G401 (cell line): ENCODE measurements at places on chromosomes 5 and 9.

DNA sequence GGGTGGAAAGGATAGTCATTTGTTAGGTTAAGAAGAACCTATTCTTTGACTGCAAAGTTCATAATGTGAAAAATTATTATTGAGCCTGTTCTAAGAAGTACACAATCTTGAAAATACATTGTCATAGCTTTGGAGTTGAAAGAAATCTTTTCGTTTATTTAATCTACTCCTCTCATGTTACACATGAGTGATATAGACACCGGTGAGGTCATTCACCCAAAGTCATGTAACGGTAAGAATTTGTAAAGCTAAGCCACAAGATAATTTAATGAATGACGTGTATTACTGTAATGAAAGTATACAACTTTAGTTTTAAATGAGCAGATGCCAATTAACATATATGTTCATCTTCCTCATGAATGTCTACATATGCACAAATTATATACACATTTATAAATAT, 284.1 kb upstream of the PDE4D start:
- DNase-seq: no peak

- no peak for DNase-seq
Measured at GRCh38 chr5:126677121-126677520, 76.4 kb downstream of the PHAX start.

GRCh38 chr5:124956471-124957029, 210.1 kb upstream of the ZNF608 start:
- DNase-seq: peak; percentile 79

GRCh38 chr9:112443200-112443599, 43.4 kb upstream of the KIAA1958 start:
- DNase-seq: peak; percentile 22

- no peak for DNase-seq
Measured at GRCh38 chr5:26869781-26870180, 168.6 kb downstream of the CDH9 start.

DNA sequence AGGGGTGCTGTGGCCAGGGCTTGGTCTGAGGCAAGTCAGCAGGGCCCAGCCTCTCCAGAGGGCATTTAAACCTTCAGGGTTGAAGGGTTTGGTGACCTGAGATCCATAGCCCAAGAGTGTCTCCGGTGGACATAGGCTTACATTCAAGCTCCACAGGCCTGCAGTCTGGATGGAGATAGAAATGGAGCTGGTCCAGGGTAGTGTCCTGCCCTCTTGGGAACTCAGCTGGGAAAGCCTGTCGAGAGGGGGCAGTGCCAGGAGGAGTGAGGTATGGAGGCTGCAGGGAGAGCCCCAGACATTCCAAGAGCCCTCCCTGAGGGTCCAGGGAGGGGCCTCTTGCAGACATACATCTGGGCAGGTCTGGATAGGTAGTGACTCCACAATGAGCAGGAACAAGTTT, 177.0 kb upstream of the MVB12B start:
- no peak for DNase-seq

DNA sequence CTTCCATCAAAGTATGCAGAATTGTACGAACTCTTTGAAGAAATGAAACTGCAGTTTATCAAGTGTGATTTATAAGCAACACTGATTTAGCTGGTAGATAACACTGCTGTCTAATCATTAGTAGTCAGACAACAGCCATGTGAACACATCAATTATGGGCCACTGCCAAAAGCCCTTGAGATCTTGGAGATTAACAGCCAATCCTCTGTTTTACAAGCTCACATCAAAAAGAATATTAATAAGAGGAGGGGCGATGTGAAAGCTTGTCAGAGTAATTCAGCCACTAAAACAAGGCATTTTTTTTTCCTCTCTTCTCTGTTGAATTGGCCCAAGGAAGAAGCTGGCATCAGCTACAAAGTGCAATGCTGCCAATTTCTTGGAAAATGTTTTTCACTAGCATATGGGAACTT, 28.1 kb downstream of the ZNF608 start:
- DNase-seq: peak; percentile 84

- DNase-seq: no peak
Measured at GRCh38 chr5:160363660-160364395, 6.6 kb downstream of the C1QTNF2 start.

DNA sequence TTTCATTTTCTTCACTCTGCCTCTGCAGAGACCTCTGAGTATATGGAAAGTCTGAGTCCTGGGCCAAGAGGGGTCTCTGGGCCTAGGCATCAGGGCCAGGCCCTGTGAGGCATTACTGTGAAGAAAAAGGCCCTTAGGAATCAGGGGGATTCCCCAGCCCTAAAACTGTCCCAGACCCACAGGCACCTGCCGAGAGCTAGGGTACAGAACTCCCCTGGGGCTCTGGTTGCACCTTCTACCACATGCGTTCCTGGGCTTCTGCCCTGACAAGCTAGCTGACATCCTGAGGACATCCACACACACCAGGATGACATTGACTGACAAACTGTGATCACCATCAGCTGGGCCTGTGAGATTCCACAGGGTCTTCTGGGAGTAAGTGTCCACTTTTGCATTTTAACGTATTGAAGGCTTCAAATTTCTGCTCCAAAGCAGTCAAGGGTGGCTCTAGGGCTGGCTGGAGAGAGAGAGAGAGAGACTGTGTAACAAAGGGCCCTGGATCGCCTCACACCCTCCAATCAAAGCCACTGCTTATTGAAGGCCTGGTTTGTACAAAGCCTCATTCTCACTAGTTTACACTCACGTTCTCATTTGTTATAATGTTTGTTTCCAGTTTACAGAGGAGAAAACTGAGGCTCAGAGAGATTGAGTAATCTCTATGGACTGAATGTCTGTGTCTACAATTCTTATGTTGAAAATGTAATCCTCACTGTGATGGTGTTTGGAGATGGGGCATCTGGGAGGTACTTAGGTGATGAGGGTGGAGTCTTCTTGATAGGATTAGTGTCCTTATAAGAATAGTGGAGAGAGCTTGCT, 45.1 kb downstream of the TGFBI start:
- no peak for DNase-seq
